ENCODE measurements at places on chromosomes 1 and 21.
A peak's percentile ranks its signal among the peaks of the same experiment; 100 is the strongest.

- no peak for DNase-seq
Observed at GRCh38 chr1:157442065-157442464, 110.2 kb downstream of the FCRL5 start.

GRCh38 chr1:197914510-197914909, 2.7 kb upstream of the LHX9 start:
- DNase-seq = no peak

DNA sequence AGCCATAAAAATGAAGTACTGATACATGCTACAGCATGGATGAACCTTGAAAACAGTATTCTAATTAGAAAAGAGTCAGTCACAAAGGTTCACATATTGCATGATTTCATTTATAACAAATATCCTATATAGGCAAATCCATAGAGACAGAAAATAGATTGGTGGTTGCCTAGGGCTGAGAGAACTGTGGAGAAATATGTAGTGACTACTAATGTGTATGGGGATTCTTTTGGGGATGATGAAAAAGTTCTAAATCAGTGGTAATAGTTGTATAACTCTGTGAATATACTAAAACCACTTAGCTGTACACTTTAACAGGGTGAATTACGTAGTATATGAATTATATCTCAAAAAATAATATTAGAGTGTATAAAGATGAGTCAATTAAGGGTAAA, 45.8 kb downstream of the RNF115 start:
- DNase-seq = no peak

DNA sequence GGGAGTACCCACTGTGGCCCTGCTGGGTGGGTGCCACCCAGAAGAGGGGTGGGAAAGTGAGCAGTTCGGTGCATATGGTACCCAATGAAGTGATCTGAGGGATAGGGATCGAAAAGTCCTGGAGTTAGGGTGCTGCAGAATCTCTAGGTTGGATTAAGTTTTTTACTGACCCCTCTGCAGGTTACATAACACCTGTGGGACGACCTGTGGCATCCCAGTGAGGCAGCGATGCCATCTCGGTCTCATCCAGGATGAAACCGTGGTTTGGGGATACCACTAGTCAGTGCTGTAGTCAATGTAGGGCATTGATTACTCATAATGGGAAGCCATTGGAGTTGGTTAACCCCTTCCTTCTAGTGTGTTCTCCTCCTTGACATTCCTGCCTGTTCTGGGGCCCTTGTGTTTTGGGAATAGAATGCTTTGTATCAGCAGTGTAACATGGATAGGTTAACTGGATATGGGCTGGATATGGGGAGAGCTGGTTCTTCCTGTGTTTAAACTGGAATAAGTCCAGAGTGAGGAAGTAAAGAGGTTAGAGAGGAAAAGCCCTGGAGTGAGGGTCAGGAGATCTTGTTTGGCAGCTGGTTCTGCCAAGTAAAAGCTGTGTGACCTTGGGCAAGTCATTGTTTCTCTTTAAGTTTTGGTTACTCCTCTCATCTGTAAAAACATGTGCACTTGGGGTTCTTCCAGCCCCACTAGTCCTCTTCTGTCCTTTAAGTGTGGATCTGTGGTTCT, 42.8 kb upstream of the ATF3 start:
- DNase-seq = no peak

GRCh38 chr1:27153927-27154358, 982 bp downstream of the SLC9A1 start:
- DNase-seq = peak; percentile 31

- DNase-seq = no peak
Observed at GRCh38 chr1:217181176-217181746, 449.6 kb downstream of the GPATCH2 start.

DNA sequence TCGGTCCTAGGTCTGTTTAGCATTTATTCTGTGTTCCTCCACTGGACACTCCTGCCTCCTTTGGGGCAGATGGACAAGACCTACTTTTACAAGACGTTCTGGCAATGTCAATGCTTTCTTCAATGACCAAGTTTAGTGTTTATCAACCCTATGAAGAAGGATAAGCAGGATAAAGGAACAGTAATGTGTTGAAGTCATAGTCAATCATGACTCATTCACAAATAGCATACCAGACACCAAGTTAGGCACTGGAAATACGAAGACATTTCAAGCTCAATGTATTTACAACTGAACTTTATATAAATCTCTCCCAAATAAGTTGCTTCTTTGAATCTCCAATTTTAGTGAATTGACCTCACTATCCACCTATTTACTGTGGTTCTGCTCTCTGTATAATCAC, 4.8 kb upstream of the SLC35D1 start:
- DNase-seq = no peak

- no peak for DNase-seq
Observed at GRCh38 chr1:33331444-33332356, 10.8 kb upstream of the A3GALT2 start.

DNA sequence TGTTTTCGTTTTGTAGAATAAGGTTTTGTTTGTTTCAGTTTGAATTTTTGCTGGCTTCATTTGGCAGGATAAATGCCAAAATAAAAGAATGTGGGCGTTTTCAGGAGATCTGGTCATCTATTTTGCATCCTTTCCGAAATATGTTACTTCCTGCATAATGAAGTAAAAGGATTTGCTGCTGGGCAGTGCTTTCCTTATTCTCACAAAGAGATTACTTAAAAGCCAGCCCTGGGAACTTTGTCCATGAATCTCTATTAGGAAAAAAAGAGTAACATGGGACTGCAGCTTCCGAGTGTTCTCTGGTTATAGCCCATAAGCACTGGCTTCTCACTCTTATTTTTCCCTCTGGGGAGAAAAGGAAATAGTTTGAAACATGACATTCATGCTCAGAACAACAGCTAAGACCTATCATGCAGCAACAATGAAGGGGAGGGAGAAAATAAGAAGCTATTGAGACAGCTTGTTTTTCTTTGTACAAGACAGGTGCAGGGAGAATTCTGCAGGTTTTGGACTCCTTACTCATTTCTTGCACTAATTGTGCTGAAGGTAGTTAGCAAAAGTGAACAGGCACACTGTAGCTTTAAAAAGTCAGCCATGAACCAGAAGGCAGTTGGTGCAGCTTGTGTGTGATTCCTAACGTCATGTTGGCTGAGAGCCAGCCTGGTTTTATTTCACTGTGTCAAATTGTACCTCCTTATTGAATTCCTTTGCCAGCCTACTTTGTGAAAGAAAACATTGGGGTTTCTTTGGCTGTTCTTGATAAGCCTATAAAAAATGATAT, at the start of gene SAMD13:
TSS of gene SAMD13 (plus strand) at position 705 of the 781 bp plus-strand sequence. CDS start 1,527 bp downstream, outside the sequence.
- DNase-seq = peak; percentile 64

DNA sequence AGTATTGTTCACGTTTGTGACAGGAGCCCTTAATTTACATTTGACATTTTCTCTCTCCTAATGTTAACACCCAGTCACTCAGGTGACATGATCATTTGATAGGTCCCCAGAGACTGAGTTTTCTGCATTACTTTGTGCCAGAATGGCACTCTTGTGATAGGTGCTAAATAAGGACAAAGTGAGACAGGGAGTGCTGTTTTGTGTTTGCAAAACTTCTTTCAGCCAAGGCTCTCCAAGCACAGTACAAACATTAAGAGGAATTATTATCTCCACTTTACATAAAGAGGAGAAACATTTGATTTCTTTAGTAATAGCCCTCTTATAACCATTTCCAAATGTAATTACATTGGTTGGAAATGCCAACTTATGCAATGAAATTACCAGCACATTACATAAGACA, 355.2 kb downstream of the NTNG1 start:
- DNase-seq = no peak

DNA sequence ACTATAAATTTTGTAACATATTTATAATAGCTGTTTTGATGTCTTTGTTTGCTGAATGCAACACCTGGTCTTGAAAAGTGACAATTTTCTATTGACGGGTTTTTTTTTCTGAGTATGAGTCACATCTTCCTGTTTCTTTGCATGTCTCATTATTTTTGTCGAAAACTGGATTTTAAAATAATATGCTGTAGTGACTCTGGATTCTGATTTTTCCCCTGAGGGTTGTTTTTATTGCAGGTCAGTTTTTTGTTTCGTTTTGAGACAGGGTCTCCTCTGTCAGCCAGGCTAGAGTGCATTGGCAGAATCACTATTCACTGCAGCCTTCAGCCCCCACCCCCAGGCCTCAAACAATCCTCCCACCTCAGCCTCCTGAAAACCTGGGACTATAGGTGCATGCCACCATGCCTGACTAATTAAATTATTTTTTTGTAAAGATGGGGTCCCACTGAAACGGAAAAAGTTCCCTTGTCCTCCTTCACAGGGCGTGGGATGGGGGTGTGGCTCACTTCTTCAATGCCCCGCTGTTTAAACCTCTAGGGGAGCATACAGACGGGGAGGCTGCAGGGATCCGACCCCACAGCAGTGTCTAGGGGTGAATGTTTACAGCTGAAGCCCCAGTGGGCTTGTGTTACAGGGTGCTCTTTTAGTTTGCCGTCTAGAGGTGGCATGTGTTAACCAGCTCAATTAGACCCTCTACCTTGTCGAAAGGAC, 11.3 kb upstream of the PPIE start:
- no peak for DNase-seq

- no peak for DNase-seq
Observed at GRCh38 chr1:103250441-103250861, 142.1 kb upstream of the COL11A1 start.

GRCh38 chr1:37189111-37189510, 154.8 kb upstream of the GRIK3 start:
- no peak for DNase-seq

- no peak for DNase-seq
Observed at GRCh38 chr1:211985556-211986264, 49.6 kb downstream of the INTS7 start.

DNA sequence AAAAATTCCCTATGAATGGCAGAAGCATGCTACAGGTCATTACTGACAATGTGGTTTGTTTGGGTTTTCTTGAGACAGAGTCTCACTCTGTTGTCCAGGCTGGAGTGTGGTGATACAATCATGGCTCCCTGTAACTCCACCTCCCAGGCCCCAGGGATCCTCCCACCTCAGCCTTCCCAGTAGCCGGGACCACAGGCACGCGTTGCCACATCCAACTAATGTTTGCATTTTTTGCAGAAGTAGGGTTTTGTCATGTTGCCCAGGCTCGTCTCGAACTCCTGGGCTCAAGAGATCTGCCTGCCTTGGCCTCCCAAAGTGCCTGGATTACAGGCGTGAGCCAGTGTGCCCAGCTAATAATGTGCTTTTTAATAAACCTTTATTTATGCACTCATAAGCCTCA, 259.1 kb downstream of the NFIA start:
- peak; percentile 7 for DNase-seq

- no peak for DNase-seq
Observed at GRCh38 chr1:244207042-244207934, 156.2 kb downstream of the ZBTB18 start.

GRCh38 chr1:89254658-89255287, 17.9 kb downstream of the GBP5 start:
- DNase-seq = no peak

DNA sequence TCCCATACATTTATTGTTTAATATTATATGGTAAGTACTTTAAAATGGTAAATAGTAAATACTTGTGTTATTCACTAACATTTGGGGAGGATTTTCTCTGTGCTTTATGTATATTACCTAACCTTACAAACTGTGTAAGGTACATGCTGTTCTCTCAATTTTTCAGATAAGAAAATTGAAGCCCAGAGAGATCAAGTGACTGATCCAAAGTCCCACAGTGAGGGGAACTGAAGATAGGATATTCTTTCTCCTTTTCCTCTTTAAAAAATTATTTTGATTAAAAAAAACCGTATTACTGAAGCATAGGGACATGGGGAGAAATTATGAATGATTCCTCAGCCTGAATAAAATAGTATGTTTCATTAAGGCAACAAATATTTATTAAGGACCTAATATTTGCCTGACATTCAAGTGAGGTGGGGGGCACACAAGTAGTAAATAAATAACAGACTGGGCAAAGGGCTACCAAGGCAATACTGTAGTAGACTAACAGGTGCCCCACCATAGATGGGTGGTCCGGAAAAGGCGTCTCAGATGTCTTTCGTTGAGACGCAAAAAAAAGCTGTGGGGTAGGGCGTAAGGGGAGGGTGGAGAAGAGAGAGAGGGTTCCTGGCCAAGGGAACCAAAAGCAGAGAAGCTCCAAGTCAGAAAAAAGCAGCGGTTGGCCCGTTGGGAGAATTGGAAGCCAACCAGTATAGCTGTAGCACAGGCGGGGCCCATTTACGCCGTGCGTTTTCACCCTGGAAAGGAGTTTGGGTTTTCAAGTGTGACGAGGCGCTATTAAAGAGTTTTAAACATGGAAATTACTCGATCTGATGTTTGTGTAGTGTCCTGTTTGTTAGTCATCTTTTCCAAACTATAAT, 944 bp upstream of the AGO3 start:
- DNase-seq = peak; percentile 83

GRCh38 chr1:22643381-22643780, at the start of gene C1QC:
C1QC (plus strand) TSS chr1:22643633; CDS start chr1:22644024, 391 bp downstream.
- DNase-seq = no peak

GRCh38 chr1:224914292-224914900, 15.1 kb upstream of the DNAH14 start:
- no peak for DNase-seq

DNA sequence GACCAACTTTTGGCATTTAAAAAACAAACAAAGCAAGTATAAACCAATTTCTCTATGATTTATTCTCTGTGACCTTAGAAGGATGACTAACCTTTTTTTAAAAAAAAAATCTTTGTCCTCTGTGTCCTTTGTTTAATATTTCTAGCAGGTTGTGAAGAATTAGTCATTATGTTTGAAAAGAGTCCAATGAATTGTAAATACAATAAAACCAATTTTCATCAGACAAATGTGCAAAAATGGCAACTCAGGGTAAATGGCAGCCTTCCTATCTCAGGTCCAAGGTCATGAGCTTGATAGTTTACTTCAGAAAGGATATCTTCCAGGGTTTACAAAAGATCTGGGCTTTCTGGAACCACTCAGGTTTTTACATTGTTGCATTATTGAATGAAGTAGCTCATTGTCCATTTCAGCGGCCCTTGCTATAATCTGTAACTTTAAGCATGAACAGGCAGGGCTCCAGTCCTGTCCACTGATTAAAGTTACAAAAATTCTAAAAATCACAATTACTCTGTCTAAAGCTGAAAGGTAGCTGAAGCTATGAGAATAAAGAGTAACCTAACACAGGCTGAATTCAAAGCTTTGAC, 11.7 kb upstream of the MAP3K21 start:
- no peak for DNase-seq

GRCh38 chr1:30597711-30598110, 125.7 kb downstream of the MATN1 start:
- no peak for DNase-seq

GRCh38 chr1:153774780-153775457, at the start of gene SLC27A3:
SLC27A3 (plus strand) TSS chr1:153775407; CDS start chr1:153775498, 91 bp downstream.
- no peak for DNase-seq

DNA sequence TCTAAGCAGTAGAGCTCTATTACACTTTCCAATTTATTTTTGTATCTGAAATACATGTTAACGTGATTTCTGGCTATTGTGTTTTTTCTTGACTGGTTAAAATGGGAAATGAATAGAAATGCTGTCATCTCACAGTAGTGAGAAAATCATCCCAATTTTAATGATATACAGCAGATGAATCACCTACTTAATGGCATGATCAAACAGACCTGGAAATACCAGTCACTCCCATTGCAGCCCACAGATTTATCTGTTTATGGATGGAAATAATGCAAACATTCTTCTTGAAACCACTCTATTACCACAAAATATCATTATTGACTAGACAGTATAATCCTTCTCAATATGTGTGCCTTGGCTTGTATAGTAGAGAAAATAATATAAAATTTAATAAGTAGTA, 497.8 kb upstream of the ADAMTS5 start:
- no peak for DNase-seq

- DNase-seq = no peak
Observed at GRCh38 chr1:173857363-173857917, 10.3 kb downstream of the GAS5 start.

GRCh38 chr1:6234502-6235295, 1.1 kb downstream of the ICMT start:
- no peak for DNase-seq

- DNase-seq = peak; percentile 76
Observed at GRCh38 chr1:6580119-6580592, 362 bp downstream of the ZBTB48 start.
